ENCODE measurements at places on chromosomes 12 and 14. TPM values are rescaled to one million over a fixed set of nuclear protein-coding genes. Genes with fewer than 3 reads are reported as not detected.

DNA sequence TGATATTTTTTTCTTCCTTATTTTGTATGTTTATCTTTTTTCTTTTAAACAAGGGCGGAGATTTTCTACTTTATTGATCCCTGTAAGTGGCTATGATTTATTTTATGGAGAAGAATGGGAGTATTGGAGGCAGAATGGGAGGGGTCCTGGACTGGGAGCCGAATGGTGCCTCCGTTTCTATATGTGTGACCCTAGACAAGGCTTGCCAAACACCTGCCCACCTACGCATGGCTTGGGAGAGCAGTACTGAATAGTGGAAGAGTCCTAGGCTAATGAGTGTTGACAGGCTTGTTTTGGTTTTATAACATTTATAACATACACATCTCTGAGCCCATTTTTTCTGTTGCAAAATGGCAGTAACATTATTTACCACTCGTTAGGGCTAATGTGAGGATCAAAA is 29.0 kb downstream of the STK38L start:
- DNase-seq, result no peak

- DNase-seq, result peak; percentile 84
Observed at GRCh38 chr14:75604979-75605851, 26.8 kb downstream of the FLVCR2 start.

DNA sequence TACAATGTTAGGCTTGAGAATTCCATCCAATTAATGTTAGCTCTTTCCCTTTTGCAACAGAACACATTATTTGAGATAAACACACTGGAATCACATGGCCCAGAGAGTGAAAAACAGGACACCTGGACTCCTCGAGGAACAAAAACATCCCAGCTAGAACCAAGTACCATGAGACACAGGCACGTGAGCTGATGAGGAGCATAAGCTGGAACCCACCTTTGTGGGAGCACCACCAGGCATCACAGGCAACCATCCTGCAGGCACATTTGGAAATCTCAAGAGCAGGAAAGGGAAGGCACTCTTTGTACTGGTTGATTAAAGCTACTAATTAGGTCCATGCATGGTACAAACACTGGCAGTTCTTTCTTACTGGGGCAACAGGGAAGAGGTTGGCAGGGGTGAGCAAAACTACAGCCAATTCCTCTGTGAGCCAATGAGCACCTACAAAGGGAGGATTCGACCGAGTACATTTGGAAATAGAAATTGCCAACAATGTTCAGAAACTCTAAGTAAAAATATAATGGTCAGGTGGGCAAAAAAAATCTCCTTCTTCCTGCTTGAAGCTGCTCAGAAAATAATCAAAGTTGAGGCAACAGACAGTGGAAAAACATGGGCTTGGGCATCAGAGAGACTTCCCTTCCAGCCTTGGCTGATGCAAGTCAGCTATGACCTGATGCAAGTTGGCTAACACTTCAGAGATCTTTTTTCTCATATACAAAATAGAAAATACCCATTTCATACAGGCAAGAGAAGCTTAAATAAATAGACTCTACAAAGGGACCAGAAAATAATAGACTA is 216.7 kb downstream of the NUAK1 start:
- DNase-seq, result no peak

GRCh38 chr14:24712909-24713308 is 78.9 kb upstream of the GZMB start:
- DNase-seq, result no peak

GRCh38 chr12:52473768-52474167 is at the start of gene KRT6C:
Gene KRT6C, minus strand, starts transcription at chr12:52473805. Its CDS starts 68 bp downstream, at chr12:52473737.
- no peak for DNase-seq

- DNase-seq, result no peak
Observed at GRCh38 chr14:45553981-45554380, 301.0 kb upstream of the MIS18BP1 start.

GRCh38 chr12:127589541-127589940 is 677.4 kb upstream of the TMEM132C start:
- DNase-seq, result no peak

DNA sequence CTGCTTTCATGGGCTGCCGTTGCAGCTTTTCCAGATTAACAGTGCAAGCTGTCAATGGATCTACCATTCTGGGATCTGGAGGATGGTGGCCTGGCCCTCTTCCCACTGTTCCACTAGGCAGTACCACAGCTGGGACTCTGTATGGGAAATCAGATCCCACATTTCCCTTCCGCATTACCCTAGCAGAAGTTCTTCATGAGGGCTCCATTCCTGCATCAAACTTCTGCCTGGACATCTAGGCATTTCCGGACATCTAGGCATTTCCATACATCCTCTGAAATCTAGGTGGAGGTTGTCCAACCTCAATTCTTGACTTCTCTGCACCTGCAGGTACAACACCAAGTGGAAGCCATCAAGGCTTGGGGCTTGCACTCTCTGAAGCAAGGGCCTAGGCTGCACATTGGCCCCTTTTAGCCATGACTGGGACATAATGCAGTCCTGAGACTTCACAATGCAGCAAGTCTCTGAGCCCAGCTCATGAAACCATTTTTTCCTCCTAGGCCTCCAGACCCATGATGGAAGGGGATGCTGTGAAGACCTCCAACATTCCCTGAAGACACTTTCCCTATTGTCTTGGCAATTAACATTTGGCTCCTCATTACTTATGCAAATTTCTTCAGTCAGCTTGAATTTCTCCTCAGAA is 863.3 kb downstream of the C12orf50 start:
- DNase-seq, result no peak

- DNase-seq, result no peak
Observed at GRCh38 chr12:101941306-101942249, 64.2 kb downstream of the DRAM1 start.

GRCh38 chr12:14689996-14690395 is 6.4 kb downstream of the GUCY2C start:
- DNase-seq, result no peak

GRCh38 chr12:96132819-96133218 is 61.4 kb upstream of the ELK3 start:
- DNase-seq, result no peak

DLGAP5 gene
- total RNA-seq, result 0.27 TPM

DNA sequence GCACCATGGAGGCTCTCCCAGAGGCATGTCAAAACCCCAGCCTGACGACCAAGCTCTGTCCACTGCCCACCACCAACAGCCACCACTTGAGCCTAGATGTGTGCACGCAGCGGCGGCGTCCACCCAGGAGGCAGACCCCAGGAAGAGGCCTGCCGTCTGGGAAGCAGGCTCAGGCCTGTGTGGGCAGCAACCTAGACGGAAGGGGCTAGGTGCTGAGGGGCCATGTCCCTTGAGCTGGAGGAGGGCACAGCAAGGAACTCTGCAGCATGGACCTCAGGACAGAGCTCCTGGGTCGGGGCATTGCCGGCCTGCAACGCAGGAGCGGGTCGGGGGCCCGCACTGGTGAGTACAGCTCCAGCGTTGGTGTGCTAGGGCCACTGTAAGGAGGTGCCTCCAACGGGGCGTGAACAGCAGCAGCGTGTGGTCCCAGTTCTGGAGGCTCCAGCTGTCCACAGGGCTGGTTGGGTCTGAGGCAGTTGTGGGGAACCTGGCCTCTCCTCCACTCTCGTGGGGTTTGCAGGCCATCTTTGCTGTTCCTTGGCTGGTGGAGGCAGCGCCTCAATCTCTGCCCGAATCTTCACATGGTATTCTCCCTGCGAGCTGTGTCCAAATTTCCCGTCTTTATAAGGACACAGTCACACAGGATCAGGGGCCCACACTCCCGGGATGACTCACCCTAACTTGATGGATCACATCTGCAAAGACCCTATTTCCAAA is 20.5 kb downstream of the ZBTB42 start:
- DNase-seq, result no peak

- peak; percentile 58 for DNase-seq
Observed at GRCh38 chr14:95507701-95508103, 8.7 kb downstream of the SYNE3 start.

KRT71 gene
- not detected for total RNA-seq

DNA sequence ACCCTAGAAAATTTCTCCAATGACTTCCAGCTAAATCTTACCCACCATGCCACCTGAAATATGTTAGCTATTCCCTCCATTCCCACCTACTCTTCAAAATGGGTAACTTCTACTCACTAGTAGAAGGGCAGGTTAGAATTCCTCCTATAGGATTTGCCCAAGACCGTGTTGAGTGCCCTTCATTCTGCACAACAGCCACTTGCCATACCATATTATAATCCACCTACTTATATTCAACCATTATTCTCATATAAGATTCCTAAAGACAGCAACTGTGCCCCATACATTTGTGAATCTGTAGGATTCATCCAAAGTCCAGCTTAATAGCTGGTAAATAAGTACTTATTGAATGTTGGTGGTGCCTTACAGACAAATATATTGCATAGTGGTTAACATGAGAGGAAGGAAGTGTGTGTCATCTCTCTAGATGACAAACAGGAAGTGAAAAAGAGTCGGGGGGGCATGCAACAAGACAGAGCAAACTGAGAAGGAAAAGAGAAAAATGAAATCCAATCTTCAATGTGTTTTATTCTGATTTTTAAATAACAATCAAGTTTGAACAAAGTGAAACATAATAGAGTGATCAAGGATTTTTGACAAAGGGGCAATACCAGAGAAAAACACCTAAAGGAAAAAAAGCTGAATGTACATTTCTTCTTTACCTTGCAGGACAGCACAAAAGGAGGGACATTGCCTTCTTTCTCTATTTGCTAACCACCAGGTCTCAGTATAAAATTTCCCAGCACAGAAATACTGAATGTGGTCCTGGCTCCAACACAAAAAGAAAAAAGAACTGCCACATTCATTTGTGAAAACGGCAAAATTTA is 389.3 kb upstream of the USP15 start:
- DNase-seq, result no peak

MAGOHB gene
- total RNA-seq, result 17.4 TPM

DNA sequence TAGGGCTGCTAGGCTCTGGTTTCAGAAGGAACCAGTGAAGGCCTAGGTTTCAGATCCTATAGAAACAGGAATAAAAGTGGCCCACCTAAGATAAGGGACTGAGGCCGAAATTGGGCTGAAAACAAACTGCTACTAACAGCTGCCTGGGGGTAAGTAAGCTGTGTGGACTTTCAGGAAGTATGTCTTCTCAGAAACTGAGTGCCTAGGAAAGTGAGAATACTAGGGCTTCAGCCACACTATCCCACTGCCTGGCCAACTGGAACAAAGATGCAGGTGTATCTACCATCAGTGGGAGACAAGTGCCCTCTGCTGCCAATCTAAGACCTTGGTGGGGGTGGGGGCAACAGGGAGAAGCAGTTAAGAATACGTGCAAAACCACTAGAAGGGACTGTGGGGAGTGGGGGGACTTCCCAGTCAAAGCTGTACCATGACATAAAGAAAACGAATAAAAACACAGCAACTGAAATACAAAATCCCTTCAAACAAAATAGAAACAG is 82.5 kb downstream of the MED13L start:
- no peak for DNase-seq

LALBA gene
- not detected for total RNA-seq

MAP1LC3B2 gene
- not detected for total RNA-seq

DNA sequence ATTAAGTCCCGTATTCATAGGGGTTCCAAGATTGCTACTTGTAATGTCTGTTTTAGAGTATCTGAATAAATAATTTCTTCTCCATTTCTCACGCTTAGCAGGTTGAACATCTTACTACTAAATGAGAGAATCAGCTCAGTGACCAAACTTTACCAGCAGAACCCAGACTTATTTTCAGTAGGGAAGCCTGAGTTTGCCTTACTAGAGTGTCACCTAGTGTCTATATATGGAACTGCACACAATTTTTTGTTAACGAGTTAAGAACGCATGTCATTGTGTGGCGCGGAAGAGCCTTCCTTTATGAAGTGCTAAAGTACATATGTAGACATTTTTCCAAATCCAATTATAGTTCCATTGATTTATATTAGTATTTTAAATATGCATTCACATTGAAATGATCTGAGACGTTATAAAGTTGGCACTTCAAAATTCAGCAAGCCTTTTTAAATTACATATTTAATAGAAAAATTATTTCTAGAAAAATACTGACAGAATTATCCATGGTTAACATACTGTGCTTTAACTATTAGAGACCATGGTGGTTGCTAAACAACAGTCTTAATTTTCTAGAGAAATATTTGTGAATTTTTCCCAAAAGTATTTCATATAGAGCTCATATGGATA is 88.3 kb downstream of the RPS29 start:
- DNase-seq, result peak; percentile 1
